Posterior vena cava (tissue), 2 donors: ENCODE measurements at places on chromosomes 16 and 17. TPM values are rescaled to one million over a fixed set of nuclear protein-coding genes. Genes with fewer than 3 reads are reported as not detected.

MYO15B gene
- 76.5 TPM for total RNA-seq

SLC16A3 gene
- 65.6 TPM for total RNA-seq

ARL5C gene
- total RNA-seq: not detected

DNA sequence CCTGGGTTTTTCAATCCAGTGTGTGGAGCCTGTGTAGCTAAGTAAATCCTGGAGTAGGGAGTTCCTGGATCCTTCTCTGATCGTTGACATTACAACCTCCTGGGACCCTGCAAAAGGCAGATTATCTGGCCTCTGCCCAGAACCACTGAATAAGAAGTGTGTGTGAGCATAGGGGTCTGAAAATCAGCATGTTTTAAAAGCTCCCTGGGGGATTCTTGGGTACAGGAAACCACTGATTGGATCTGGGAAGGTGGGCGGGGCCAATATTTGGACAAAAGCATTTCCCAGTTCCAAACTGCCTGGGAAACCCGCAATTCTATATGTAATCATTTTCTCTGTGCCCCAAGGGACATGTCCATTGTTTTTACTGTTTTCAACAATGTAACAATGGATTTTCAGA lies 27.2 kb upstream of the BEAN1 start:
- DNase-seq: no peak
